ENCODE measurements at places on chromosomes 3 and 15. TPM values are rescaled to one million over a fixed set of nuclear protein-coding genes. Genes with fewer than 3 reads are reported as not detected.

METTL6 gene
- total RNA-seq: 24.9 TPM

SLC28A1 gene
- total RNA-seq: not detected

TTLL13 gene
- 0.12 TPM for total RNA-seq

CILP gene
- 0.24 TPM for total RNA-seq

ZPLD1 gene
- not detected for total RNA-seq
